Sigmoid colon (tissue), 7 donors: ENCODE measurements at places on chromosomes 2 and 18. TPM values are rescaled to one million over a fixed set of nuclear protein-coding genes. Genes with fewer than 3 reads are reported as not detected.
A peak's percentile ranks its signal among the peaks of the same experiment; 100 is the strongest.

ASXL3 gene
- 5.7 TPM for total RNA-seq

DNA sequence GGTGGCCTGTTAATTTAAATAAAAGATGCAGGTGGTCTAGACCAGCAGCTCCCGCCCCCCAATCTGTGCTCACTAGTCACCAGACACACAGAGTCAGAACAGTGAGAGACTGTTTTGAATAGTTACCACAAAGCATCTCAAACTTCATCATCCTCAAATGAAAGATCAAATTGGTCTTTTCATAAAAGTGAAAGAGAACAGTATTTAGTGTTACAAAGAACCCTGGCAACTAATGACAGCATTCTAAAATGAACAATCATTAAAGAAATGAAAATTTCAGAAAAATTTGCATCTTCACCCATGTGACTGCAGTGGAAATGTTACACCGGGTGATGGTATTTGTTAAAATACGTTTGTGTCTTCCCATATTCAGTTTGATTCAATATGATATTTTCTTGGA, 65.5 kb upstream of the PMAIP1 start:
- peak; percentile 14 for DNase-seq

GRCh38 chr18:26497866-26498265, 50.5 kb downstream of the KCTD1 start:
- no peak for DNase-seq

DNA sequence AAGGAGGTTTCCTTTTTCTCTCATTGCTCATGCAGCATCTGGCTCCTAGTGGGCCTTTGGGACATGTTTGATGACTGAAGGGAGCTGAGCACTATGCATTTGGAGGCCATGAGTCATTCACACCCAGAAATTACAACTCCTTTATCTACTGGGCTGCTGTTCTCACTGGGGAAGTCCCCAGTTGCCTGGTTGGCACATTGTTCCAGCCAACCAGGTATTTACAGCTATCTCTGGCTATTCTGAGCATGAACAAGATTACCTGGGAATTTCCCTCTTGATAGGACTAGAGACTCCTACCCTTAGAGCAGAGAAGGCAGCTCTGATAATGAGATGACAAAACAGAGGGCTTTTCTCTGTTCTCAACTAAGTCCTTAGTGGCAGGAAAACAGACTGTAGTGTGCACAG, 206.5 kb downstream of the SETBP1 start:
- no peak for DNase-seq

DNA sequence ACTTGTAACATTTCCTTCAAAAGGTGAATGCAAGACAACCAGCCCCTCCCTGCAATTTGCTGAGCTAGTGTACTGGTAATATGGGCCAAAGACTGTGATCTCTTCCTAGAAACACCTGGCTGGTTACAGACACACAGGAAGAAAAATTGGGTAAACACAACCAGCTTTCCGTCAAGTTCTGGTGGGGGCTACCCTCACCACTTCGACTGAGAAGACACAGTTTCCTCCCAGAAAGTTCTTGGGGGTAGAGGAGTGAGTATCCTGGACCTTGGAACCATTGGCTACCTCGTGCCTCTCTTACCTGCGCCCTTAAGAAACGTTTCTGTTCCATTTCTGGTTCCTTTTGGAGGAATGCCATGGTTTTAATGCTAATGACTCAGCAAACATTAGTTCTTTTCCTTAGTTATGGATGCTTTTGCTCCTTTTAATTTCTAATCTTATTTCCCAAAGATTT, 120.9 kb upstream of the DLX2 start:
- no peak for DNase-seq

OTOF gene
- 0.71 TPM for total RNA-seq

ABHD1 gene
- not detected for total RNA-seq

KCNK3 gene
- total RNA-seq = 2.9 TPM

DNA sequence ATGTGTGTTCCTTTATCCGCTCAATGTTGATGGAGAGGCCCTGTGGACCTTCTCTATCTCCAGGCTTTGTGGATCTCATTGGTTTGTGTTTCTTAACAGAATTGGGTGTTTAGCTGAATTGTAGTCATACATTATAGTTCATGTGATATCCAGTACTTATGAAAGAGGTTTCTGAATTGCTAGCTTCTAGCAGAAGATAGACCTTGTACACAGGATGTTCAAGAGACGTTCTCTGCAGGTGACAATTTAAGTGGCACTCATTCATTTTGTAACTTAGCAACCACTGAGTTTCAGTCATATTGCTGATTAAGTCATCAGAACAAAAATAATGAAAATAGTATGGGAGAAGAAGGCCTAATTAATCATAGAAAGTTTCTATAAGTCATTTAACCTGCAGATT, 279.2 kb downstream of the ALPK2 start:
- no peak for DNase-seq

DNA sequence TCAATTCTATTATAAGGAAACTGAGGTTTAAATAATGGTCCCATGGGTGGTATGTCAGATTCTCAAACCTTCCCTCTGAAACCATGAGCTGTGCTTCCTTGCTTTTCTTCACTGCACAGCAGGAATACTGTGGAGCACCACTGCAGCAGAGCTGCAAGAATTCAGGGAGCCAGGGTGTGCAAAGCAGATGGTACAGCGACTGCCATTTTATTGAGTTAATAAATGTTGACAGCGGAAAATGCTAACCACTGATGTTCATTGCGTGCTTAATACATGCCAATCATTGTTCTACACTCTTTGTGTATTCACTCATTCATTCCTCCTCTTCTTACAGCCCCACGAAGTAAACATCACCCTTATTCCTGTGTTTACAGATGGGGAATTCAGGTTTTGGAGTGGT, 152.2 kb upstream of the THSD7B start:
- DNase-seq = no peak

DNA sequence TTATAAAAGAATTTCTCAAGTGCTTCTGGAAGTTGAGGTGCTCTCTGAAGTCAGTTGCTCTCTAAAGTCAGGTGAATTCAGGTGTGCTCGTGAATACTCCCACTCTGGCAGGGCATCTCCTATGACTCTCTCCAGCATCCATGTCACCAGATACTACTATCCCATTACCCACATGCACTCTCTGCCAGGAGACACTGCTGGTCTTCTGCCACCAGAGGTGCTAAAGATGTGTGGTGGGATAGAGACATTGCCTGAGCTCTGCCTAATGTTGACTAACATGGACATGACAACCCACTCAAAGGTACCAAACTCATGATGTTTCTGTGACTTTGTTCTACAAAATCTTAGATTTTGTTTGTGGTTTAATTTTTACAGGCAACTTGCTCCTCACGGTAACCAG, 106.4 kb upstream of the HNRNPA3 start:
- DNase-seq = no peak

GPAT2 gene
- 4.9 TPM for total RNA-seq

DNA sequence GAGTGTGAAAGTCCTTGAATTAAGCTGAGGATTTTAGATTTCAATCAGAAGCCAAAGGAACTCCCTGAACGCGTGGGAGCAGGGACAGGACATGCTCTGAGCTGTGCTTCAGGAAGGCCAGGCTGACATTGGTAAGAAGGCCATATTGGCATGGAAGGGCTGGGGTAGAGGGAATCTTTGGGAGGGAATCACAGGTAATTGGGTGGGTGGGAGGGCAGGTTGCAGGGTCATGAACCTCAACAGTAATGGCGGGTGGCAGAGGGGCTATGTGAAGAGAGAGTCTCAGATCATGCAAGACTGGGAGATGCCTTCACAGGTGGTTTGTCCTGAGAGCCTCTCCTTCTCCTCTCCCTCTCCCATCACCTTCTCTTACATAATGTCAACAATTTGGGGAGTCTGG, 18.6 kb upstream of the CELF4 start:
- DNase-seq = no peak

DNA sequence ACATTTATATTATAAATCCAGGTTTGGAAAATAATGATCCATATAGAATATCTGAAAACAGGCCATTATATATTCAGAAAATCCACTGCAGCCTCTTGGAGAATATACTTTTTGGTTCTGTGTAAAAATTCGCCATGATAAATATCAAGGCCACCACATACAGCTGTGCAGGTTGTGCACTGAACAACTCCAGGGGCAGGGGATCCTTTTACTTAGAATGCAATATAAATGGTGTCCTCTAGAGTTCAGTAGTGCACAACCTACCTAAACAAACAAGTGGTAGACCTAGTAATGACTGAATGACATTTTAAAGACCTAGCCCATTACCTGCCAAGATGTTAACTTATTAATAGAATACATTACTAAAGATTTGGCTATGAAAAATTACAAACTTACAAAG, 22.4 kb downstream of the MOGAT1 start:
- no peak for DNase-seq
